ENCODE measurements at places on chromosomes 4 and X.

DNA sequence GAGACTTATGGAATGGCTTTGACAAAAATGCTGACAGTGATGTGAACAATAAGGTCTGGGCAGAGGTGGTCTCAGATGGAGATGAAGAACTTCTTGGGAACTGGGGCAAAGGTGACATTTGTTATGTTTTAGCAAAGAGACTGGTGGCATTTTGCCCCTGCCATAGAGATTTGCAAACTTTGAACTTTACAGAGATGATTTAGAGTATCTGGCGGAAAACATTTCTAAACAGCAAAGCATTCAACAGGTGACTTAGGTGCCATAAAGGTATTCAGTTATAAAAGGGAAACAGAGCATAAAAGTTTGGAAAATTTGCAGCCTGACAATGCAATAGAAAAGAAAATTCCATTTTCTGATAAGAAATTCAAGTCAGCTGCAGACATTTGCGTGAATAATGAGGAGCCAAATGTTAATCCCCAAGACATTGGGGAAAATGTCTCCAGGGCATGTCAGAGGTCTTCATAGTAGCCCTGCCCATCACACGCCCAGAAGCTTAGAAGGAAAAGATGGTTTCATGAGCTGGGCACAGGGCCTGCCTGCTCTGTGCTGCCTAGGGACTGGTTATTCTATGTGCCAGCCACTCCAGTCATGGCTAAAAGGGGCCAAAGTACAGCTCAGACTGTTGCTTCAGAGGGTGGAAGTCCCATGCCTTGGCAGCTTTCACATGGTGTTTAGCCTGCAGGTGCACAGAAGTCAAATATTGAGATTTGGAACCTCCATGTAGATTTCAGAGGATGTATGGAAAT, 782.2 kb downstream of the TRAM1L1 start:
- no peak for DNase-seq

- DNase-seq: no peak
Measured at GRCh38 chr4:1192091-1192492, 19.7 kb upstream of the SPON2 start.

GRCh38 chrX:38881727-38882126, 80.5 kb downstream of the MID1IP1 start:
- DNase-seq: no peak

GRCh38 chr4:137998666-137999429, 243.3 kb downstream of the SLC7A11 start:
- no peak for DNase-seq

- DNase-seq: no peak
Measured at GRCh38 chr4:89277412-89277811, 30.2 kb downstream of the GPRIN3 start.

GRCh38 chrX:6052111-6052745, 176.4 kb downstream of the NLGN4X start:
- no peak for DNase-seq

GRCh38 chrX:154308108-154308946, 12.7 kb downstream of the TKTL1 start:
- DNase-seq: peak; percentile 72

DNA sequence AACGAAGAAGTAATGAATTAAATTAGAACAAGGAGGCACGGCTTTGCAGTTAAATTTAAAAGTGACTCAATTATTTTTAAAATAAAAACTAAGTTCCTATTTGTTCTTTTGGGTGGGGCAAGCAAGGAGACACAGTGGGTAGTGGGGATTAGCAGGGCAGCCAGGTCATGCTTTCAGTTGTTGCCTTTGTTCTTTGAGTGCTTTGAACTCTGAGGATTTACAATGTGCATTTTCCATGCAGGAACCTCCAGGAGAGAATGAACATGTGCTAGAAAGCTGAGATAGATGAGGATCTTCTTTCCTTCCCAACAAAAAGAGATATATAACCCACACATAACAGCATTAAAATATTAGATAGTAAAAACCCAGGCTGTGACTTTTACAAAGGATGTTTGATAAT, 420.4 kb upstream of the CTSO start:
- no peak for DNase-seq

DNA sequence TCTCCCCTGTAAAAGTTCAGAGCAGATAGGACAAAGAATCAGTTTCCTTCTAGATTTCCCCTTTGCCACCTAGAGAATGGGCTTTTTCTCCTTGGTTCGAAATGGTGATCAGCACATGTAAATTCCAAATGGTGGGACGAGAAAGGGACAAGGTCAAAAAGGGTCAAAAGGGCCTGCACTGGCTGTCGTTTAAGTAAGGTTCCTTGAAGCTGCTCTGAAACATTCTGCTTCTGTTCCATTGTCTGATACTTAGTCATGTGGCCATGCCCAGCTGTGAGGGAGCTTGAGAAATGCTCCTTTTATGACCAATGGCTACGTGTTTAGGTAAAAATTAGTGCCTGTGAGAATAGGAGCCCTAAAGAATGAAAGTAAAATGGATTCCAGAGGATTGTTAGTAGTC, 165.9 kb upstream of the CENPE start:
- DNase-seq: no peak

- no peak for DNase-seq
Measured at GRCh38 chr4:155578219-155578618, 88.4 kb upstream of the GUCY1A1 start.

DNA sequence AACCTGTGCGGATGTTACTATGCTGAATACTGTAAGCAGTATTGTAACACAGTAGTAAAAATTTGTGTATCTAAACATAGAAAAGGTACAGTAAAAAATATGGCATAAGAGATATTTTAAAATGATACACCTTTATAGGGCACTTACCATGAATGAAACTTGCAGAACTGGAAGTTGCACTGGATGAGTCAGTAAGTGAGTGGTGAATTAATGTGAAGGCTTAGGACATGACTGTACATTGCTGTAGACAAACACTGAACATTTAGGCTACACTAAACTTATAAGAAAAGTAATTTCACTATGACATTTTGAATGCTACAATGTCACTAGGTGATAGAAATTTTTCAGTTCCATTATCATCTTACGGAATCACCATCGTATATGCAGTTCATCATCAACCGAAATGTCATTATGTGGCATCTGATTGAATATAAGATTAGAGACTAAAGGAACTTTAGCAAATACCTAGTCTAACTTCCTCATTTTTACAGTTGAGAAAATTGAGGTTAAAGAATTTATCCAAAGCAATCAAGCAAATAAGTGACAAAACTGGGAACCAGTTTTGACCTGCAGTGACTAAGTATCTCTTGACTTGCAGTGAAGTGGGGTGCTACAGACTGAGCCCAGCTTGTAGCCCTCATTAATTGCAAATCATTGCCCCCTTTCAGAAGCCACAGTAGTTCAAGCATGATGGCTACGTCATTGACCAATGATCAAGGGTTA, 55.3 kb downstream of the EGF start:
- no peak for DNase-seq

DNA sequence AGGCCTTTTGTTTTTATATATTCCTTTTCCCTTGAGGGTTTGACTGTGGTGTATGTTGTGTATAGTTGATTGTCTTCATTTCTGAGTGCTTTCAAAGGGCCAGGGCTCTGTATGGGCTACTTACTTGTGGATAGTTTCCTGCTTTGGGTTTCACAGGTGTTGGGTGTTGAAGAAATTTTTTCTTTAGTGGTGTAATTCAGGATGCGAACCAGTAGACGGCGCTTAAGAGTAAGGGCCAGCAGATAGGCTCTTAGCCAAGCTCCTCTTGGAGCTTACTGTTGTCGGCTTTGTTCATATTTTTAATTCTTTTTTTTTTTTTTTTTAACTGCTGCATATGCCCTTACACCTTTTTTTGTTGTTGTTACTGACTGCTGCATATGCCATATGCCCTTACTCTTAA, 276.3 kb upstream of the GALNT7 start:
- DNase-seq: no peak

DNA sequence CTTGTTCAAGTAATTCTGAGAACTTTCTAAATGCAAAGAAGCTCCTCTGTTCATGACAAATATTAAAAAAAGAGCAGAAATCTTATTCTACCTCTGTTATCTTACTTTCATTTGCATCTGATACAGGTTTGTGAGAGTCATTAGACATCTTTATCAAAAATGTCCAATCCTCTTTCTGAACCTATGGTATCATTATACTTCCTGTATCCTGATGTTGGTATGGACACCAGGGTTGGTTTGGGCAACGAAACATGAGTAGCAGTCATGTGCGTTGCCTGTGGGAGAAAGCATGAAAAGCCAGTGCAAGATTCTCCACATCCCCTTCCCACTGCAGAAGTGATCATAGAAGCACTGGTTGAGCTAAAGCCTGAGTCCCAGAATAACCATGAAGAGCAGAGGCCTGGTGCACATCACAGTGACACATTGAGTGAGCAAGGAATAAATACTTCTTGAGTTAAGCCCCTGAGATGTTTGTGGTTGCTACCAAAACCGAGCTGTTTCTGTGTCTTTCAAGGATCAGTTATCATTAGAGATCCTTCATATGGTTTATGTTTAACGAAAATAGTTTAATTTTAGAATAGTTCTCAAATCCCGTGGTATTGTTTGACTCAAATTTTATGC, 197.2 kb downstream of the BANK1 start:
- no peak for DNase-seq

DNA sequence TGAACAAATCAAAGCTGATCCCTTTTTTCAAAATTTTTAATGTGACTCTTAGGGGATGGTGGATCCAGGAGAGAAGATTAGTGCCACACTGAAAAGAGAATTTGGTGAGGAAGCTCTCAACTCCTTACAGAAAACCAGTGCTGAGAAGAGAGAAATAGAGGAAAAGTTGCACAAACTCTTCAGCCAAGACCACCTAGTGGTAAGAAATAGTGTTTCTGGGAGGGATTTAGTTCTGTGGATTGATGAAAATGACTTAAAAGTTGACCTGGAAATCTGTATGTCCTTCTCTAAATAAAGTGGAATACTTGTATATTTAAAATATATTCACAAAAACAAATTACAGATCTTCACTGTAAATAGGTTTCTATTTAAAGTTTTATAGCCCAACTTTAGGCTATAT, 29.2 kb downstream of the NUDT9 start:
- DNase-seq: no peak

GRCh38 chrX:101385795-101386541, at the start of gene BTK:
BTK (minus strand) TSS chrX:101386191; CDS start chrX:101375284, 10,907 bp downstream.
- peak; percentile 36 for DNase-seq

- DNase-seq: no peak
Measured at GRCh38 chr4:88366460-88366859, 12.2 kb upstream of the HERC6 start.

GRCh38 chr4:147370881-147371280, 110.0 kb upstream of the EDNRA start:
- DNase-seq: no peak

DNA sequence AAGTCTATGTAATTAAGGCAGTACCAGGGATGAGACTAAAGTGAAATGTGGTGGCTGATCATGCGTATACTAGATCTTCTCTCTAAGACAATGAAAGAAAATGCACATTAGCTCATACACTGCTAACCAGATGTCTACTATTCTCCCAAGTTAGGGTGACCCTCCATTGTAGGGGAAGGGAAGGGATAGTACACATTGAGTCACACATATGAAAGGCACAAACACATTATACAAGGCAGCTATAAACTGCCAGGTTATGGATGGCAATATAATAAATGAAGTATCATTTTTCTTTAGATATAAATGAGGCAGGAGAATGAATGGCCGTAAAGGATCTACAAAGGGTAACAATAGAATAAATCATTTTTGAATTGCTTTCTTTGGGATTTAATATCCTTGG, 4.5 kb downstream of the SHROOM3 start:
- DNase-seq: no peak

- no peak for DNase-seq
Measured at GRCh38 chr4:159077702-159078495, 25.0 kb upstream of the RAPGEF2 start.

GRCh38 chr4:185219551-185220344, 10.3 kb downstream of the SNX25 start:
- DNase-seq: no peak

- no peak for DNase-seq
Measured at GRCh38 chr4:54542540-54543041, 115.2 kb upstream of the KIT start.

GRCh38 chr4:38503689-38504395, 160.2 kb upstream of the KLF3 start:
- no peak for DNase-seq

- DNase-seq: no peak
Measured at GRCh38 chr4:2716236-2716635, 39.9 kb downstream of the TNIP2 start.

- DNase-seq: no peak
Measured at GRCh38 chr4:88481537-88481936, 24.6 kb downstream of the HERC5 start.

DNA sequence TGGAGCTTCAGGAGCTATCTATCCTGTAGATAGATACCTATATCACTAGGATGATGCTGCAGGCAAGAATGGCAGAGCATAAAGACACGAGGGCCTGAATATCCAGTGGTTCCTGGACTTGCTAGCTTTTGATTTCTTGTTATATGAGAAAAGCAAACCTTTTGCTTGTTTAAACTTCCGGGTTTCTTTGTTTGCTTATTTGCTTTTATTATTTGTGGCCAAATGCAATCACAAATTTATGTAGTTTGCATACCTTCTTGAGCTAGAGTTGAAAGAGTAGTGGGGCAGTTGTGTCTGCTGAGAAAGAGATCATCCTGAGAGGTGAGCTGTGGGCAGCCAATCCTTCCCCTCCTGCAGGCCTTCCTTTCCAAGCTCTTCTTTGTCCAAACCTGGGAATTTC, 245.7 kb downstream of the AR start:
- no peak for DNase-seq

GRCh38 chrX:115642895-115643530, 82.0 kb downstream of the PLS3 start:
- no peak for DNase-seq

DNA sequence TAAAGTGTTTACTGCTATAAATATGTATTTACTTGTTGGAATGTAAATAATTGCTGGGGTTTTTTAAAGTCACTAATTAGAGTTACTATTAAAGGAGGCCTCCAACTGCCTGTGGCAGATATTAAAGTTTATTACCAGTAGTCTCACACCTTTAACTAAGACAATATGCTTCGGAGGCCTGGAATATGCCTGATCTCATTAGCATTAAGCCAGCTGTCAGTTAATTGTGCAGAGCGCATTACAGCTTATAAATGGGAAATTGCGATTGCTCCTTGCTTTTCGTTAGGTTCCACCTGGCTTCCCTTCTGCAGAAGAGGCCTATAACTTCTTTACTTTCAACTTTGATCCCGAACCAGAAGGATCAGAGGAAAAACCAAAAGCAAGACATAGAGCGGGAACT, 41.3 kb downstream of the CC2D2A start:
- DNase-seq: no peak

GRCh38 chr4:163171590-163171989, 4.9 kb upstream of the NAF1 start:
- no peak for DNase-seq

- DNase-seq: no peak
Measured at GRCh38 chr4:8072235-8072968, 86.2 kb downstream of the ABLIM2 start.

DNA sequence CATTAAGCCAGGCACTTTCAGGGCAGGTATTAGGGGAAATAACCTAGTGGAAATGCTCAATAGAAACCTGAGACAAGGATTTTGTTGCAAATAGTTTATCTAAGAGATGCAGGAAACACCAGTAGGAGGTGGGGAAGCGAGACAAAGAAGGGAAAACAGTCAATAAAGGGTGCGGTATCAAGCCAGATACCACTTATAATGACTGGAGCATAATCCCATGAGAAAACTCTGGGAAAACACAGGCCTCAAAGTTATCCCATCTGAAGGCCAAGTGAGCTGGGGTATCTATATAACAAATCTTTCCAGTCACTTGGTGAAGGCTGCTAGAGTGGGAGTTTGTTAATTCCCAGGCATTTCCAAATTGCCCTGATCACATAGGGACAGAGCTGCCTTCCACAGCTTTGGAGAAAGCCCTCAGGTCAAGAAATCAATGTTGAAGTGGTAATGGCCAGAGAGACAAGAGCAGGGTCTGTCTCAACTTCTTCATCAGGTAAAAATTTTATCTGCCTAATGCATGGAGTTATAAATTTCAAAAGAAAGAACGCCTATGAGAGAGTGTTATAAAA, 9.8 kb upstream of the HMGB2 start:
- DNase-seq: no peak
